Retina (tissue), 1 donor: ENCODE measurements at places on chromosomes 7 and 10.

- DNase-seq, result no peak
Measured at GRCh38 chr7:74684473-74684872, 27.0 kb downstream of the GTF2I start.

DNA sequence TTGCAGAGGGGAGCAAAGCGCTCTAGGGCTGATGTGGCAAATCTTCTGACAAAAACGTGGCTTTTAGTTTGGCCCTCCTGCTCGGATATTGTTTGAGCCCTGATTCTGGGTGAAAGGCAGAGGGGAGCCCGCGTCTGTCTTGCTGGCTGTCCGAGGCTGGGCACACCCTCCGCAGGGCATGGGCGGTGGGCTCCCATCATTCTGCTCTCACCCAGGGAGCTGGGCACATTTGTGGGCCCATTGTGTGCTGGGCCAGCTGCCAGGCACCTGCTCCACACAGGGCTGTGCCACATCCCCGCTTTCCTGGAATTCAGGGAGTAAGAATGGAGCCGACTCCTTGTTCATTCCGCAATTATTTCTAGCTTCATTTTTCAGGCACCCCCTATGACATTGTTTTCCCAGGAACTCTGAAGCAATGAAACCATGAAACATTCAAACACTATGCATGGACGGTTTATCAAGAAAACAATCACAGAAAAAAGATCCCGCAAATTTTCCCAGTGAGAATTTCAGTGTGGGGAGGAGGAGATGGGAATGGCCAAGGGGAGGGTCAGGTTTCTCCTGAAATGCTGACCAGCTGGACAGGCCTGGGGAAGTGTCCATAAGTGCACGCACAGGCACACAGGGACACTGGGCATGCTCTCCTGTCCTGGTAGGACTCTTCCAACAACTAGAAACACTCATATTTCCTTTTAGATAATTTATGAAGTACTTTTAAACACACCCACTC lies 341.1 kb downstream of the CXCL12 start:
- no peak for DNase-seq

- DNase-seq, result no peak
Measured at GRCh38 chr10:53726921-53727320, 954.3 kb upstream of the MBL2 start.

- no peak for DNase-seq
Measured at GRCh38 chr7:458511-459245, 61.0 kb downstream of the PDGFA start.
